ENCODE measurements at places on chromosomes 3 and 15. TPM values are rescaled to one million over a fixed set of nuclear protein-coding genes. Genes with fewer than 3 reads are reported as not detected.

The SH2D7 gene
- not detected for polyA plus RNA-seq

The FEZF2 gene
- polyA plus RNA-seq, result not detected

The GP9 gene
- polyA plus RNA-seq, result not detected

The SLC27A2 gene
- polyA plus RNA-seq, result not detected

The SERINC4 gene
- polyA plus RNA-seq, result not detected

The KBTBD12 gene
- 20.8 TPM for polyA plus RNA-seq

The APOD gene
- 57.9 TPM for polyA plus RNA-seq

The LRRC49 gene
- polyA plus RNA-seq, result 5.7 TPM

The SST gene
- 45.1 TPM for polyA plus RNA-seq

The ALPK3 gene
- 48.6 TPM for polyA plus RNA-seq

The PSMD2 gene
- polyA plus RNA-seq, result 179 TPM

The ZWILCH gene
- polyA plus RNA-seq, result 21.3 TPM

DNA sequence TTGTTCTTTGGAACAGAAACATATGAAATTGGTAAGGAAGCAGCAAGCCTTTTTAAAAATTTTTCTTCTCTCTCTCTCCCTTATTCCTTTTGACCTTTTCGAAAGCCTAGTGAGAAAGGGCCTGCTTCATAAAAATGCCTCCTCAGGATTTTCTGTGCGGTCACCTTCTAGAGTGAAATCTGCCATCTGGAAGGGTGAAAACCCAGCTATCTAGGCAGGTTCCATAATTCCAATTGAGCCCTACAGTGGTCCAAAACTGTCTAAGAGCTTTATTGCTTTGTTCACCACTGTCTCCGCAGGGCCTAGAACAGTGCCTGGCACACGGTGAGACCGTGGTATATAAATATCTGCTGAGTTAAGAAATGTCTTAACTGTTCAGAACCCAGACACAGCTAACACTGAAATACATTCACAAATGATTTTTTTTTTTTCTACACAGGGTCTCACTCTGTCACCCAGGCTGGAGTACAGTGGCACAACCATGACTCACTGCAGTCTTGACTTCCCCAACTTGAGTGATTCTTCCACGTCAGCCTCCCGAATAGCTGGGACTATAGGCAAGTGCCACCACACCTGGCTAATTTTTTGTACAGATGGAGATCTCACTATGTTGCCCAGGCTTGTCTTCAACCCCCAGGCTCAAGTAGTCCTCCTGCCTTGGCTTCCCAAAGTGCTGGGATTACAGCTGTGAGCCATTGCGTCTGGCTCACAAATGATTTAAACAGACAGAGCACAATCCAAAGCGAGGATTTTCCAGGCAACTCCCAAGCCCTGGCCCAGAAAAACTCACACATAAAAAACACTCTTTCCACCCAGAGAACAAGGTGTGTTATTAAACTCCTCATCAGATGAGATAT, 64.4 kb downstream of the FRMD4B start:
- DNase-seq, result no peak

GRCh38 chr15:41043276-41043951, 72.7 kb downstream of the INO80 start:
- DNase-seq, result no peak

DNA sequence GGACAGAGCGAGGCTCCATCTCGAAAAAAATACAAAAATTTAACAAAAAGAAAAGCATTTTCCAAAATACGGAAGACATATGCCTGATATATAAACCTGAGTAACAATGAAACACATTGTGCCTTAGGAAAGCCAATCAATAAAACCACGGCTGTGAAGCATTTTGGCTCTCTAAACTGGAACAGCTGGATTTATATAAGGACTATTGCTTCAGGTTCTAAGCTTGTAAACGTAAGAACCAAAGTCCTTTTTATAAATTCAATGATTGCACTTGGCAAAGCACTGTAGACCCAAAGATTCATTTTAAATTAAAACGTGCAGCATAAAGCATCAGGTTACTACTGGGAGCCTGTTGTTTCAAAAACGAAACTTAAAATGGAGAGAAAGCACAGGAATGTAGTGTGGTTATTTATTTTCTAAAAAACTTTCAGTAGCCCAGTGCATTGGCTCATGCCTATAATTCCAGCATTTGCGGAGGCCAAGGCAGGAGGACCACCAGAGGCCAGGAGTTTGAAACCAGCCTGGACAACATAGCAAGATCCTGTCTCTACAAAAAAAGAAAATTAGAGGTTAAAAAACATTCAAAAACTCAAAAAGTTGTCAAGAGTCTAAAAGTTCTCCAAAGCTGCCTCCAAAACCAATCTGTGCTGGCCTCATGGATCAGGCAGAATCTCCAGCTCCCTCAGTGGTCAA, 61.5 kb downstream of the USF3 start:
- no peak for DNase-seq

- DNase-seq, result no peak
Observed at GRCh38 chr15:60363087-60363549, 34.7 kb downstream of the ANXA2 start.

- no peak for DNase-seq
Observed at GRCh38 chr3:33690341-33690740, 27.7 kb downstream of the CLASP2 start.

- no peak for DNase-seq
Observed at GRCh38 chr3:42173307-42173706, 82.2 kb downstream of the TRAK1 start.

DNA sequence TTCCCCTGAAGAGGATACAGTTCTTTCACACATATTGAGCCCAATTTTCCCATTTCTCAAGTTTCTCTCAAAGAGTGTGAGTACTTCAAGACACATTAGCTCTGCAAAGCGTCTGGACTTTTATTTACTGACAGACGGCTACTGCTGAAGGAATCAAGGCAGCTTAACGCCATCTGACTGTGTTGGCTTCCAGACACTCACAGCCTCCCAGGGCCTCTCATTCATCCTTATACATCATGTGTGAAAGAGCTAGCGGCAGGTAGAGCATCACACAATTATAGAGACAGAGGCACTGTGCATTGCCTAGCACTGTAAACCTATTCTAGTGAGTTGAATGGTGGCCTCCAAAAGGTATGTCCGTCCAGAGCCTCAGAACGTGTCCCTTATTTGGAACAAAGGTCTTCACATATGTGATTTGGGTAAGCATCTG, 284.1 kb upstream of the STT3B start:
- no peak for DNase-seq

GRCh38 chr15:36481156-36481555, 98.3 kb upstream of the CDIN1 start:
- no peak for DNase-seq

GRCh38 chr3:56630966-56631365, 52.1 kb downstream of the TASOR start:
- DNase-seq, result no peak

DNA sequence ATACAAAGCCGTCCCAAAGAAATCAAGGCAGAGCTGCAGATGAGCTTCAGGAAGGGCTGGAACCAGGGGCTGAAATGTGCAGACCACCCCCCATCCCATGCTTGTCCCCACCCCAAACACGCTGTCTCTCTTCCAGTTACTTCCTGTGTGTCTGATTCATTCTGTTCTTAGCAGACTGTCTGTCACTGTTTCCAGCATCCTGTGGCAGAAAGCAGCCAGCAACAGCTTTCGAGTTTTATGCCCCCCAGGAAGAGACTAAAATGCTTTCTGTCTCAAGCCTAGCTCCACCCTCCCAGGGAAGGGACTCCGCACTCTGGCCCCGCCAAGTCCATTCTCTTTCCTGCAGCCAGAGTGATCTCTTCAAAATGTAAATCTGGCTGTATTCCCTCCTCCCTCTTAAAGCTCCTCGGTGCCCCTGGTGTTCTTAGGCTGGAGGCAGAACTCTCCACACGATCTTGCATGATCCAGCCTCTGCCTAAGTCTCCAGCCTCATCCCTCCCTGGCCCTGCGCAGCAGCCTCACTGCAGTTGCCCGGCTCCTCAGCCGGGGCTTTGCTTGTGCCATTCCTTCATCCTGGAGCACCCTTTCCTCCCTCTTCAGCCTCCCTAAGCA, 41.5 kb downstream of the HRH1 start:
- no peak for DNase-seq

DNA sequence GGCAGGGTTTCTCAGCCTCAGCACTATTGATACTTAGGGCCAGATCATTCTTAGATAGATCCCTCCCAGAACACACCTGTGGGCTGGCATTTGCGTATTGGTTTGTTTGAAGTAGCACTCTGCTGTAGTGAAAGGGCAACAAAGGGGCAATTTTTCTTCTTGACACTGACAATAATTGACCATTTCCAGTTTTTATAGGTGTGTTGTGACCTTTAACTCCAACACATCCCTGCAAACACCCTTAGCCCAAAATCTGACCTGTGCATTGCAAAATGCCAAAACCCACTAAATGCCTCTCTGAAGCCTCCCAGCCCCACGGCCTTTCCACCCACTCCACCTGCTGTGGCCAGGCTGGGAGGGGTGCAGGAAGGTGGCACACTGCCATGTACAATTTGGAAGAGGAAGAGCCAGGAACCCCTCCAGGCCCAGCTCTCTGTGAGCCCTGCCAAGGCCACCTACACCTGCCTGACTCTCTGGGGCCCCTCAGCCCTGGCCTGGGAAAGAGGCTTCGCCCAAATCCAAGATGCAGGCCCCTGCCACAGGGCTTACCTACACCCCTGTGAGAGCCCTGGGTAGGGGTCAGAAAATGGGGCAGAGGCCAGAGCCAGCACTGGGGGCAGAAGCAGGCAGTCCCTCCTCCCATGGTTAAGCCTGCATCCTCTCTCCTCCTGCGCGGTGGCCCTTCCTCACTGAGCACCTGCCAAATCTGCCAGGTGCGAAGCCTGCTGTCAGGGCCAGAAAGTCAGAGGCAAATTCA, 9.6 kb upstream of the CYP11A1 start:
- DNase-seq, result no peak

DNA sequence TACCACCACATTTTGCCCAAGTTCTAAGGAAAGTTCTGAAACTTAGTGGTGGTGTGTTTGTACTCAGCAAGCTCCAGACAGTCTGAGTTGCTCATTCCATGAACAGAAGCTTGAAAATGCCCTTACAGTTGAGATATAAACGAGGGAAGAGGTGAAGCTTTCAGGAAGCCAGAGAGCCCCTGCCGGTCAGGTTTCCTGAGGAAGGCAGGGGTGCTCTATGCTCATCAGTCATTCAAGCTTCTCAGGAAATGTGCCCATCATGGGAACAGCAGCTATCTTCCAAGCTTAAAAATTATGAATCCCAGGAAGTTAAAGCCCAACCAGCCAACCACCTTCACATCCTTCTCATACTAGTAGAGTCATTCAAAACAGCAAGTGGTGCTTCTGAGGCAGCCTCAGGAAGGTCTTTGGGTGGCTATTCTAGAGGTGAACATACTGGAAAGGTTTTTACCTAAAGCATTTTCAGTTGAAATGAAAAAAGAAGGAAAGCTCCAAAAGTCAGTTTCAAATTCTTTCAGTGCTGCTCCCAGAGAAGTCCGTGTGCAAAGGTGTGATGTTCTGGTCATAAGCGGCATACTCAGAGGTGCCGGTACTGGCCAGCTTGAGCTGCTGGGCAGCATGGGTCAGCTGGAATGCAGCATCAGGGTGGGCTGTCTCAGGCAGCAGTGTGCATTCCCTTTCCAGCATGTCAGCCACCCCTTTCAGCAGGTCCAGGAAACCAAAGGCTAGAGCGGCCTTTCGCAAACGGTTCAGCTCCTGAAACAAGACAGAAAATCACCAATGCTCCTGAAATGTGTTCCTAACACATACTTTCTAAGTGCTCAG, 31.8 kb downstream of the INTS14 start:
- no peak for DNase-seq

DNA sequence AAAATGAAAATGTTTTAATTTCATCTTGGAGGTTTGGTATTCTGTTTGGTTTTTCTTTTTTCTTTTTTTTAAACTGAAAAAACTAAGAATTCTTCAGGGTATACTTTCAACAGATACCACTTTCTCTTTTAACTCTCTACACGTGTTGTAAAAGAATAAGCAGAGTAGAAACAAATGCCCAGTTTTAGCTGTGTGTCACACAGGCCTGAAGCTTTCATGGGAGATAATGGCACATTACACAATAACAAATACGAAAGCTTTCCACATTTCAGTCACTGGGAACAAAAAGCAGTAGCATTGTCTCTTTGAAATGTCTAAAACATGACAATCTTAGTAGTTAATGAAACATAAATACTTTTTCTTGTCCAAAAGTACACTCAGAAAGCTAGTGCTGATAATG, 818.5 kb downstream of the TBL1XR1 start:
- DNase-seq, result no peak

DNA sequence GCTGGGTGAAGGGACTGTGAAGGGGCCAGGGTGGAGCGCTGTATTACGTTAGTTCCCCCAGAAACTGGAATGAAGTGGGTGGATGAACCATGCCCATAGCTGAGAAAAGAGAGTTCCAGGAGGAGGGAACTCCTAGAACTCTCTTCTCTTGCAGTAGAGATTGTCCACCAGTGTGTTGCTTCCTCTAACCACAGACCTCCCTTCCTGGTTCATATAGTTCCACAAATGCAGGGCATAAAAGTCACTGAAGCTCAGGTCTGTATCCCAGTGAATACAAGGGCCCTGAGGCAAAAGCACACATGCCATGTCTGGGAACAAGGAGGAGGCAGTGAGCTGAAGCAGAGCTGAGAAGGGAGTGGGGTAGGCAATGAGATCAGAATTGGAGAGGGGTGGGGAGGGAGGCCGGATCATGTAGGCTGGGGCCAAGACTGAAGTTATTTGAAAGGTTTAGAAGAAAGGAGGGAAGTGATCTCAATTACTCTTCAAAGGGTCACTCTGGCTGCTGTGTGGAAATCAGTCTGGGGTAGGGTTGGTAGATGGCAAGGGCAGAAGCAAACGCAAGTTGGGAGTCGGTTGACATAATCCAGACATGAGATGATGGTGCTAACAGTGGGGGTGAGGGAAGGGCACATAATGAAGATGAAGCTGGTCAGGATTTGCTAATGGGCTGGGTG, 6.5 kb downstream of the A4GNT start:
- DNase-seq, result peak; percentile 7

GRCh38 chr15:92189166-92189565, 204.5 kb upstream of the ST8SIA2 start:
- no peak for DNase-seq

DNA sequence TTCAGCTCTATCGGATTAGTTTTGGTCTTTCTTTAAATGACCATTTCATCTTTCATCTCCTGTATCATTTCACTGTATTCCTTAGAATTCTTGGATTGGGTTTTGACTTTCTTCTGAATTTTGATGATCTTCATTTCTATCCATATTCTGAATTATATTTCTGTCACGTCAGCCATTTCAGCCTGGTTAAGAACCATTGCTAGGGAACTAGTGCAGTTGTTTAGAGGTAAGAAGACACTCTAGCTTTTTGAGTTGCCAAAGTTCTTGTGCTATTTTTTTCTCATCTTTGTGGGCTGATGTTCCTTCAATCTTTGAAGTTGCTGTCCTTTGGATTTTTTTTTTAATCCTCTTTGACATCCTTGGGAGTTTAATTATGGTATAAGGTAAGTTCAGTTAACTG, 54.6 kb downstream of the STRIT1 start:
- DNase-seq, result no peak

GRCh38 chr15:88300089-88300488, 43.5 kb upstream of the NTRK3 start:
- no peak for DNase-seq

DNA sequence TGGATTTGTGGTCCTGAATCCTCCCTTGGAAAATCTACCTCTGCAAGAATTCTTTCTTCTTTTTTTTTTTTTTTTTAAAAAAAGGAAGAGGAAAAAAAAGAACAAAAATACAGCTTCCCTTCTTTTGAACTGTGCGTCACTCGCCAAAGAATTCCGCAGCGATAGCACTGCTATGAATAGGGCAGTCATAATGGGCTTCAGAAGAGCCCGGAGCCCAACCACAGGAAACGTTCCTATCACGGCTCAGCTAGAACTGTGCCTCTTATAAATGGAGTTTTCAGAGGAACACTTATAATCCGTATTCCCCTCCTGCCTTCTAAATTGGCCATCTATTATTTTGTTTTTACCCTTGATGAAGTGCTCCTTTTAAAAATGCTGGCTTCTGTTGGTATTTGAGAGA, 227.7 kb downstream of the ADAMTS17 start:
- peak; percentile 67 for DNase-seq

- DNase-seq, result no peak
Observed at GRCh38 chr3:116165135-116165534, 280.2 kb downstream of the LSAMP start.
